Stimulated activated CD8-positive, alpha-beta memory T cell treated with anti-CD3 and anti-CD28 coated beads, Interleukin-15, amount 100 ng/mL, for 4 hours (primary cell): ENCODE measurements at places on chromosomes 13 and 19.

DNA sequence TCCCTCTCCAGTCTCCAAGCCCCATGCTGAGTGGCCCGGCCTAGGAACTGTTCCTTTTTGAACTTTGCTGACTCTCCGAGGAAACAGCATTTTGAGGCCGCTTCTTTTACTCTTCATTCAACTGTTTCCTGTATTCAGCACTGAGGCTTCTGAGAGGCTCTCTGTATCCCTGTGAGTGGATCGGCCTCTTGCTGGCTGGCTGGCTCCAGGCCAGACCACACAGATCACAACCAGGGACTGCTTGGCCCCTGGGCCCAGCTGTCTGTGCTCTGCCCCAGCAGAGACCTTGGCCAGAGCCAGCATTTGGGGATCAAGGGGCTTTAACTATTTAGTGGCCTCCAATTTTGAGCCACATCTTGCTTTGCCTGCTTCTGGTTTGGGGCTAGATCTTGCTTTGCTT lies 75.6 kb upstream of the KL start:
- no peak for DNase-seq

GRCh38 chr19:7928741-7929701 lies 3.1 kb upstream of the CTXN1 start:
- no peak for DNase-seq

GRCh38 chr13:36865265-36865664 lies 46.2 kb downstream of the RFXAP start:
- no peak for DNase-seq

GRCh38 chr13:80359414-80359777 lies 18.5 kb upstream of the SPRY2 start:
- DNase-seq, result no peak

DNA sequence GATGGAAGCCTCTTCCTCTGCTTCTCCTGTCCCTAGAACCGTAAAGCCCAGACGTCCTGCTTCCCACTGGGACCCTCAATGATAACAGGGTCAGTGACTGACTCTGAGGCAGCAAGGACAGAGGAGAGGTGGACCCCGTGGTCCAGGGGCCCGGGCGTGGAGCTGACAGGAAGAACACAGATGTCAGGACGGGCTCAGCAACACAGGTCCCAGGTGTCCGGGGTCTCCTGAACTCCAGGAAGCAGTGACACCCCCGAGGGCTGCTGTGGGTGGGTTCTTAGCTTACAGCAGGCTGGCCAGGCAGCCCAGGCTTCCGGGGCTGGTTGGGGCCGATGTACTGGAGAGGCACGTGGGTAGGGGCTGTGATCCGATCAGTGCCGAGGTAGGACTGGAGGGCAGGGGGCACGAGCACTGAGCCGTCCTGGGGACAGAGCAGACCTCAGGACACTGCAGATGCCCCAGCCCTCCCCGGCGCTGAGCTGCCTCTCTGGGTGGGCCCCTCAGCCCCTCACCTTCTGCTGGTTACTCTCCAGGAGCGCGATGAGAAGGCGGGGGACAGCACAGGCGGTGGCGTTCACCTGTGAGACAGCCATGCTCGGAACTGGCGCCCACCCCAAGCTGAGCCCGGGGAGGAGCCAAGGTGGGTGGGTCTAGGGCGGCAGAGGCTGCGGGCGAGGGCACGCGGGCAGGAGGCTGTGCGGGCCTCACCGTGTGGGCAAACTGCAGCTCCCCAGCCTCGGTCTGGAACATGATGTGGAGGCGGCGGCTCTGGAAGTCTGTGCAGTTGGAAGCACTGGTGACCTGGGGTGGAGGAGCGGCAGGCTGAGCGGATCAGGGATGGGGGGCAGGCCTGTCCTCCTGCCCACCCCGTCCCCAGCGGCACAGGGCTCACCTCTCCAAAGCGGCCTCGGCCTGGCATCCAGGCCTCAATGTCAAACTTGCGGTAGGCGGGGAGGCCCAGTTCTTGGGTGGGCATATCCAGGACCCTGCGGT lies 3.6 kb upstream of the CCER2 start:
- DNase-seq, result no peak

DNA sequence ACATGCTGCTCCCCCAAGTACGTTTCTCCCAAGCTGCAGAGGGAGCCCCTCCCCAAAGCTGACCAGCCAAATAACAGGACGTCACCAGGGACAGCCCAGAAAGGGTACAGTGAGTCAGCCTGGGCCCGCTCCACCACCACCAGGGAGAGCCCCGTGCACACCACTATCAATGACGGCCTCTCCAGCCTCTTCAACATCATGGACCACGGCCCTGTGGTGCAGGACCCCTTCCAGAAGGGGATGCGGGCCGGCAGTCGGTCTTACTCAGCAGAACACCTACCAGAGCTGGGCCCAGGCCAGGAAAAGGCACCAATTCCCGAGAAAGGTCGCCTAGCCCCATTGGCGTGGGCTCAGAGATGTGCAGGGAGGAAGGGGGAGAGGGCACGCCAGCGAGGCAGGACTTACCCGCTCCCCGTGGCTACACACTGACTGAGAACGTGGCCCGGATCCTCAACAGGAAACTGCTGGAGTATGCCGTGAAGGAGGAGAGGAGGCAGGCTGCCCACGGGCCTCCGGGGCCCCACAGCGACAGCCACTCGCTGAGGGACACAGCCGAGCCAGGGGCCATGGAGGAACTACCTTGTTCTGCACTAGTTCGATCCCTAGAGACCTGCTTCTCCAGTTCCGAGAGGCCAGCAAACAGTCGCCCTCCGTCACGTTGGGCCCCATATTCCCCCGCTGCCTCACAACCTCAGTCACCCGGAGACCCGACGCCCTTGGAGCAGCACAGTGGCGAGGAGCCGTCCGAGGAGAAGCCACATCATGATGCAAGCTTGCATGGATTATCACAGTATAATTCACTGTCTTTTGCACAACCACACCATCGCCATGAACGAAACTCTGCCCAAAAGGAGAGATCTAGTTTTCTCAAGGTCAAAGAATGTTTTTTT lies 815.9 kb upstream of the KLHL1 start:
- no peak for DNase-seq

DNA sequence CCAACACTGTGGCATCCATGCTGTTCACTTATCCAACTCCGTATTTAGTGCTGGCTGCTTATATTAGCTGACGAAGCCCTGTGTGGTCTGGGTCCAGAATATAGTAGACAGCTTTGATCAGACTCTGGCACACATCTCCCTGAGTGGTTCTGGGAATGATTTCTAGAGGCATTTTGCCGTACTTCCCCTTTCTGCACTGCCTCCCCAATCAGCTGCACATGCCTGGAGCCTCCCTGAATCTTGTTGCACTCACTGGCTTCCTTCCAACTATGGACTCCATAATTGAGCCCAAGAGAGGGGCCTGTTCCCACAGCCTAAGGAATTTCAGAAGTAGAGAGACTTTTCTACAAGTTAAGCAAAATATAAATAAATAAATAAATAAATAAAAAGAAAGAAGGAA lies 30.4 kb upstream of the PCDH8 start:
- DNase-seq, result no peak
